Right atrium auricular region (tissue), 2 donors: ENCODE measurements at places on chromosomes 6 and 20. TPM values are rescaled to one million over a fixed set of nuclear protein-coding genes. Genes with fewer than 3 reads are reported as not detected.

DNA sequence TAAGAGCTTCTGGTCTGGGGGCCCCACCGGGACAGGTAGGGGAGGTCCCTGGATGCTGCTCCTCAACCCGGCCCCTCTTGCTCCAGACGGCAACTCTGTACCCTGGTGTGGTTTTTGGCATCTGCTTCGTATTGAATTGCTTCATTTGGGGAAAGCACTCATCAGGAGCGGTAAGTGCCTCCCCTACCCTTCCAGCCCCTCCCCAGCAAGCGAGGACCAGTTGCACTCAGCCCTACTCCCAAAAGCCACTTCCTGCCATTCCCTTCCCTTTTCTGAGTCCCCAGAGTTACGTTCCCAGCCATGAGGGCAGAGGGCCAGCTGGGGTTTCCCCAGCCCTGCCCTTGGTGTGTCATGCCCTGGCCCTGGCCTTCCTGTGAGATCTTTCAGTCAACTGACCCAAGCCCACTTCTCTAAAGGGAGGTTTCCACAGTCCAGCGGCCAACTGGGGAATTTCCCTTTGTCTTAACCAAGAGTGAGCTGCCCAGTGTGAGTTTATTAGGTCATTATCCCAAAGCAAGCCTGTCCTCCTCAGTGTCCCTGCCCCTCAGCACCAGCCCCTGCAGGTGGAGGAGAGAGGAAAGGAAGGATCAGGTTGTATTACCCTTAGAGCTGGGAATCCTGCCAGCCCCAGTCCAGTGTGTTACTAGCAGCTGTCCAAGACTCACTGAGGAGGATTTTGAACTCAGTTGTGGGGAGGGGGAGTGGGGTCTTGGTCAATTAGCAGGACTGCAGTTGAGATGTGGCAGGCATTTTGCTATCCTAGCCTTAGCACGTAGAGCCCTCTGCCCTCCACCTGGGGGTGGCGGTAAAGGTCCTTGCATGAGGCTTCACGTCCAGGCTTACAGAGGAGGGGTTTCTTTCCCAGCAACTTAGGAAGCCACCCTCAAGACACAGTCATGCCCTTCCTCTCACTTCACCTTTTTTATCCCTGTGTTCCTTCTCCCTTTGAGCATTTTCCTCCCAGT, 45.8 kb downstream of the TM9SF4 start:
- no peaks in the 10 kb centered on the region for H3K4me1 ChIP-seq
- no peak overlapping the region for H3K4me3 ChIP-seq
- peaks cover 74% of the 10 kb centered on the region for H3K36me3 ChIP-seq
- H3K27me3 ChIP-seq, result no peaks in the 10 kb centered on the region
- H3K27ac ChIP-seq, result peak overlapping the region; percentile 48

DNA sequence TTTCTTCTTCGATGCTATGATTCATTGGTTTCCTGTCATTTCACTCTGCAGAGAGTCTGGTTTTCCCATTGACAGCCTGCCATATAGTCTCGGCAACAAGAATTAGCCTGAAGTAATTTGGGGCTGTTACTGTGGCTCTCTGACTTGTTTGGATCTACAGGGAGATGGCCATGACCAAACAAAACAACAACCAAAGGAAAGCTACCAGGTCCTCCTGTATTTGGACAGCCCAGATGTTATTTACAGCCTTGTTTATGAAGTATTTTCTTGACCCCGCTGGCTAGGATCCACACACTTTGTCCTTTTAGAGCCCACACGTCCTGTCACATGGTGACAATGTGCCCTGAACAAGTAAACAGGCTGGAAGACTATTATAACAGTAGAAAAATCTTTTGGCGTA, 111.4 kb upstream of the PREP start:
- H3K27ac ChIP-seq, result no peak overlapping the region
- no peaks in the 10 kb centered on the region for H3K36me3 ChIP-seq
- DNase-seq, result no peak
- H3K4me3 ChIP-seq, result no peak overlapping the region
- no peaks in the 10 kb centered on the region for H3K4me1 ChIP-seq

The TFAP2B gene
- not detected for total RNA-seq

GRCh38 chr20:49231471-49231870, 12.3 kb downstream of the DDX27 start:
- no peak overlapping the region for H3K27ac ChIP-seq
- DNase-seq, result no peak
- no peak overlapping the region for H3K4me3 ChIP-seq
- H3K4me1 ChIP-seq, result no peaks in the 10 kb centered on the region
- H3K36me3 ChIP-seq, result peaks cover 84% of the 10 kb centered on the region

DNA sequence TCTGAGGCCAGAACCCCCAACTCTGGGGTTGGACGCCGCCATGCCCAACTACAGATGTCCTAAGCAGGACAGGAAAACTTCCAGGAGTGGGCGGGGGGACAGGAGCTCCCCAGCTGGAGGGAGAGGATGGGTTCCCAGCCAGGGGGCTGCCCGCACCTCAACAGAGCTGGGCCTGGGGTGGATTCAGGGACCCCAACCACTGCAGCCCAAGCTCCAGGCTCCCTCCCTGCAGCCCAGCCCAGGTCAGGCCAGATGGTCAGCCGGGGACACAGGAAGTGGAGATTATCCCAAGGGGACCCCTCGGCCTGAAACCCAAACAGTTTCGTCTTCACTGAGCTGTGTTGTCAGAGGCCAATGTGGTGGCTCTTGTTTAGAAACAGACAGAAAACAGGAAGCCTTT, 9.4 kb downstream of the LAMA5 start:
- DNase-seq, result no peak
- no peaks in the 10 kb centered on the region for H3K27me3 ChIP-seq
- peak overlapping the region; percentile 90 for H3K27ac ChIP-seq

DNA sequence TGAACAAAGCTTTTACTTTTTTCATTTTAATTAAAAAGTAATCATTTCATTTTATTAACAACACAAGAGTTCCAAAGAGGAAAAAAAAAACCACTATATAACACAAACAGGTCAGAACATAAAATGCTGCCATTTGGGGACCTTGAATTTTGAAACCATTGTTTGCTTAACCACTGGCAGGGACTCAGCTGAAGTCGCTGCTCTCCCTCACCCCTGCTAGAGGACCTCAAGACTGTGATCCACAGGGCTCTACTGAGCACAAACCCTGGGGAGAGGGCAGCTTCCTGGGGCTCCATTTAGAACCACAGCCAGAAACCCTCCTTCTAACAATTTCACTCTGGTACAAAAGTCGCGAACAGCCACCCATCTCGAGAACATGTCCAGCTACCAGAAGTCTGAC, 28.8 kb downstream of the NCOA5 start:
- H3K36me3 ChIP-seq, result peaks cover 59% of the 10 kb centered on the region
- no peak for DNase-seq
- no peak overlapping the region for H3K4me3 ChIP-seq

- no peak overlapping the region for H3K4me3 ChIP-seq
- DNase-seq, result no peak
- H3K27me3 ChIP-seq, result no peaks in the 10 kb centered on the region
- H3K4me1 ChIP-seq, result peaks cover 6% of the 10 kb centered on the region
- H3K36me3 ChIP-seq, result no peaks in the 10 kb centered on the region
- no peak overlapping the region for H3K27ac ChIP-seq
Observed at GRCh38 chr6:160678230-160678629, 14.2 kb upstream of the LPA start.

GRCh38 chr20:54323227-54323734, 115.4 kb downstream of the PFDN4 start:
- no peaks in the 10 kb centered on the region for H3K27me3 ChIP-seq
- H3K36me3 ChIP-seq, result no peaks in the 10 kb centered on the region
- H3K27ac ChIP-seq, result no peak overlapping the region
- no peak overlapping the region for H3K4me3 ChIP-seq
- no peaks in the 10 kb centered on the region for H3K4me1 ChIP-seq

DNA sequence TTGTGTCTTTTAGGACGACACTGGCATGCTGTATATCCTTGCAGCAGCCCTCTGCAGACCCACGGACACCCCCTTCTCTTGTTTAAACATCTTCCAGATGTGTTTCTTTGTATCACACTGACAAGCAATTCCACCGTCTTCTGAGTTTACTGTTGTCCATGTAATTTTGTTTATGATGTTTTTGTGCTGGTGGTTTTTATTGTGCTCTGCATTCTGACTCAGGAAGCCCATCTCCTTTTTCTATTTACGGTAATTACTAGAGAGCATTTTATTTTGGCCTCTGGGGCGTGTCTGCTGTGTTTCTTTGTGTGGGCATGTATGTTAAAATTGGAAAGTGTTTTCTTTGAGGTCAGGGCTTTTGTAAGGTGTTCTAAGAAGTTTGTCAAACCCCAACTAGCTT, 111.9 kb downstream of the JARID2 start:
- H3K27ac ChIP-seq, result no peak overlapping the region
- no peaks in the 10 kb centered on the region for H3K36me3 ChIP-seq
- H3K4me1 ChIP-seq, result peaks cover 20% of the 10 kb centered on the region
- H3K4me3 ChIP-seq, result no peak overlapping the region
- no peaks in the 10 kb centered on the region for H3K27me3 ChIP-seq

The RAET1L gene
- total RNA-seq, result not detected

DNA sequence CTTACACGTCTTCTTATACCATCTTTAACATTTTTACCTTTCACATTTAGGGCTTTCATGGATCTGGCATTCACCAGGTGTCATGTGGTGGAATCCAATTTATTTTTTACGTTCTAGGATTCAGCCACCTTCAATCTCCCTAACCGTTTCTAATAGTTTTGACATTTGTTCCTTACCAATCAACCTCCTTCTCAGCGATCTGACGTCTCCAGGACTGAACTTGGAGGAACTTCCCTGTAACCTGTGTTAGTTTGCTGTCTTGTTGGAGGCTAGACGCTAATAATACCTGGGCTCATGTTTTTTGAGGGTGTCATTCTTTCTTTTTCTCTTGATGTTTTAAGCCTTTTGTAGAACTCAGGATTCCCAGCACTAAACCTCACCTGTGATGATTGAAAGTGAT, 351.6 kb downstream of the THBS2 start:
- no peak overlapping the region for H3K4me3 ChIP-seq
- H3K4me1 ChIP-seq, result no peaks in the 10 kb centered on the region
- no peak overlapping the region for H3K27ac ChIP-seq
- no peaks in the 10 kb centered on the region for H3K36me3 ChIP-seq
- no peak for DNase-seq

The LAMA4 gene
- total RNA-seq, result 47.1 TPM

DNA sequence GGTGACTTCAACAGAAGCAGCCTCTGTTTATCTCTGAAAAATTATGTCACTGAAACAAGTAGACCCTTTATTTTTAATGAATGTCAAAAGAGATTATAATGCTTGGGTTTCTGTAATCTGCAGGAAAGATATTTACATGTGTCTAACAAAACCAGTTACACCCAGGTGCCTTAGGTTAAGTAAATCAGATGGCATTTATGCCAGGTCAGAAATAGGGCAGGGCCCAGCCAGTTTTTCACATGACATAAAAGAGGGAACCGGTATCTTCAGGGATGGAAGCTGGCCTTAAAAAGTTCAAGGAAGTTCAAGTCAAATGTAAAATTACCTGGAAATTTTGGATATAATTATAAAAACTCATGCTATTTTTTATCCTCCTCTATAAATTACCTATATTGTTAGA, 14.2 kb upstream of the ENPP4 start:
- no peaks in the 10 kb centered on the region for H3K4me1 ChIP-seq
- DNase-seq, result no peak
- no peaks in the 10 kb centered on the region for H3K27me3 ChIP-seq
- no peak overlapping the region for H3K27ac ChIP-seq
- no peak overlapping the region for H3K4me3 ChIP-seq
- no peaks in the 10 kb centered on the region for H3K36me3 ChIP-seq

The CPXM1 gene
- total RNA-seq, result 4.4 TPM

The MEP1A gene
- not detected for total RNA-seq

- no peak for DNase-seq
- H3K27me3 ChIP-seq, result no peaks in the 10 kb centered on the region
- no peaks in the 10 kb centered on the region for H3K4me1 ChIP-seq
- no peak overlapping the region for H3K4me3 ChIP-seq
- no peaks in the 10 kb centered on the region for H3K36me3 ChIP-seq
Observed at GRCh38 chr6:33850296-33850695, 46.5 kb upstream of the MLN start.

The SIRT5 gene
- total RNA-seq, result 31.2 TPM

- DNase-seq, result peak; percentile 91
- H3K27me3 ChIP-seq, result no peaks in the 10 kb centered on the region
- no peaks in the 10 kb centered on the region for H3K4me1 ChIP-seq
- no peaks in the 10 kb centered on the region for H3K36me3 ChIP-seq
- peak overlapping the region; percentile 99 for H3K27ac ChIP-seq
Observed at GRCh38 chr6:31400467-31401289, 2.7 kb upstream of the MICA start.

The IRF4 gene
- 0.15 TPM for total RNA-seq

GRCh38 chr20:34988191-34988540, 32.5 kb downstream of the MYH7B start:
- H3K4me1 ChIP-seq, result peaks cover 47% of the 10 kb centered on the region
- no peak overlapping the region for H3K27ac ChIP-seq
- H3K4me3 ChIP-seq, result no peak overlapping the region
- DNase-seq, result no peak
- no peaks in the 10 kb centered on the region for H3K27me3 ChIP-seq
